ENCODE measurements at places on chromosomes 3 and 15.

DNA sequence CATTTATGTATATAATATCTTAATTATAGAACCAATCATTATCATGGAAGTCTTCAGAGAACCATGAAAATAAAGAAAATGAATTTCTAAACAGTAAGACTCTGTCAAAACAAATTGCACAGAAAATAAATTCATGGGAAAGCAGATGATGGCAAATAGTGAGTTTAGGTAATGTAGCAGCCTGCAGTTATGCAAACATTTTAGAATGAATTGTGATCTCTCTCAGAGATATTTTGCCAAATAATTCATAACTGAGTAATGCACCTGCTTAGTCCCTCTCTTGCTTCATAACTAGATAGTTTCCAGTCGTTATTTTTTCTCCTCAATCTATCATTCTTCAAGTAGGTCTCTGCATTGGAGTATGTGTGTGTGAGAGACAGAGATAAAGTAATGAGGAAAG, 492.7 kb upstream of the THBS1 start:
- DNase-seq = no peak

GRCh38 chr3:26628915-26629314, 6.3 kb downstream of the LRRC3B start:
- no peak for DNase-seq

DNA sequence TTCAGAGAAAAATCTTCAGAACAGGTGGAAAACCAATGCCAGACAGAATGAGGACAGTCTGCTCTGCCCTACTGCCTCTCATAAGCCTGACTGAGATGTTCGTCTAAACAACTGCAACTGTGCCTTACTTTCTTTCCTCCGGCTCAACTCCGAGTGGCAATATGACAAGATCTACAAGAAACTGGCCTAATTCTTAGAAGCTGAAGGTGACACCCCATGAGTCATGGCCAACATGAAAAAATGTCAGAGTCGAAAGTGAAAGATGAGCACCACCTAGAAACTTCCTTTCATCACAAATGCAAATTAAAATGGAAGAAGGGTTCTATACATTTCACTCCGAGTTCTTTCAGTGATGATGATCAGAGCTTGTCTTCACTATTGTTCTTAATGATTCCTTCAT, 12.9 kb downstream of the PCYT1A start:
- DNase-seq = peak; percentile 34

- no peak for DNase-seq
Measured at GRCh38 chr3:140443073-140443472, 234.8 kb upstream of the TRIM42 start.

DNA sequence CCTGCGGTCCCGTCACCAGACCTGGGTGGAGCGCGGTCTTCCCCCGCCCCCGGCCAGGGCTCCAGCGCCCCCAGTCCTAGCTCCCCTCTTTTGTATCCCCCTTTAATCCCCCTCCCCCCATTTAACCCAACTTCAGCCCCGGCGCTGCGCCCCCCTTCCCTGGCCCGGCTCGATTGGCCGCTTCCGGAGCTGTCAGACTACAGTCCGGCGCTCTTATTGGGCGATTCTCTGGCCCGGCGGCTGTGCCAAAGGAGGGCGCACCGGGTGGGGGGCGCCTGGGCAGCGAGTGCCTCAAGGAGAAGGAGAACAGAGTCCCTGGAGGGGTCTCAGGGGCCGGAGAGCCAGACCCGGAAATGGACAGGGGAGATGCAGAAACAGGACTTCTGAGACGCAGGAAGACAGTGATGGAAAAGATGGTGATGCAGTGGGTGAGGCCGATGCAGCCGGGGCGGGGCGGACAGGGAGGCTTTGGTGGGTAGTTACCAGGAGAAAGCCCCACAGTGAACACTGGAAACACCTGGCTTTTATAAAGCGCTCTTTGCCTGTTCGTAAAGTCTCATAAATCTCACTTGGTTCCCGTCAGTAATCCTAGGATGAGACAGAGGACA, 1.2 kb upstream of the ADCY5 start:
- no peak for DNase-seq

DNA sequence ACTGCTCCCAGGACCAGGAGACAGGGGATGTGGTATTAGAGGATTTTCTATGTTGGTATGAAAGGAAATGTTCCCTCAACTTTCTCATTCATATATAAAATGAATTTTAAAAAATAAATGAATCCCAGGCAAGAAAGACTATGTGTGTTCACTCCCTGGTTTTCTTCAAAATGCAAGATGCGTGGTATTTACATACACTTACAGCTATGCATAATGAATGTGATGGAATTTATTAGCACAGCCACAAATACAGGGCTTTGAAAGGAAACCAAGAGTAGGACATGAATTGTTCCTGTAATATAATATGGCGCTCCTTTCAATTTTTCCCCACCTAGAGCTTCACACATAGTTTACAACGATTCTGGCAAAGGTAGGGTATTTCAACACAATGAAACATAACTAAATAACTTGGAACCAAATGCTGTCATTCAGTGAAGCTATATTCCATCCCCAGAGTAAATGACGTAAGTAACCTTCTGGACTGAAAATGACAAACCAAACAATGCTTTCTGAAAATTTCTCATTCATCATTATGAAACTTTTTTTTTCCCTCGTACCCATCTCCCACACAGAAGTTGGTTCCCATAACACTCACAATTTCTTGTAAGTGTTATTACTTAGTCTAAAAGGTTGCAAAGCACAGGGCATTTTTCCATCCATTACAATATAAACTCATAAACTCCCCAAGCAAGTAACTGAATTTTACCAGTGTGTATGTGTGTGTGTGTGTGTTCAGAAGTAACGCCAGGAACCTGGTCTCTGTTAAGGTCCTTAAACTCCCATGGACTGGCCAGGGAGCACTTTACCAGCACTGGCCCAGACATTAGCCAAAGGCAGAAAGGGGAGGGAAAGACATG, 41.8 kb downstream of the CBLB start:
- no peak for DNase-seq

DNA sequence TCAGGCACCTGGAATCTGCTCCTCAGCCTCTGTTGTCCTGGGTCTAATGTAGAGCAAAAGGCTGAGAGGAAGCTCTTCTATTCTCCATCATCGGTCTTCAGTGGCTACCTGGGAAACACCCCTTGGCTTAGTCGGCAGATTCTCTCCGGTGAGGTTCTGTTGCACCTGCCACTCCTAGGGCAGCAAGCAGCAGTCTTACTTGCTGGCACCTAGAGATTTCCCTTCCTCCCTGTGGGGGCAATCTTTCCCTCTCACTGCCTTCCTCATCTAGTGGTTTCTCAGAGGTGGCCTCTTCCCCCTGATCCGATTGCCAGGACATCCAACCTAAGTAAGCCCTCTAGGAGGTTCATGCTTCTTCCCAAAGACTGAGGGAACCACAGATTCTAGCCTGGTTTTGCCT, 60.8 kb downstream of the PLS1 start:
- no peak for DNase-seq

GRCh38 chr15:73839699-73840377, 33.5 kb upstream of the TBC1D21 start:
- DNase-seq = no peak

- no peak for DNase-seq
Measured at GRCh38 chr3:123151251-123151705, 50.5 kb upstream of the SEC22A start.

DNA sequence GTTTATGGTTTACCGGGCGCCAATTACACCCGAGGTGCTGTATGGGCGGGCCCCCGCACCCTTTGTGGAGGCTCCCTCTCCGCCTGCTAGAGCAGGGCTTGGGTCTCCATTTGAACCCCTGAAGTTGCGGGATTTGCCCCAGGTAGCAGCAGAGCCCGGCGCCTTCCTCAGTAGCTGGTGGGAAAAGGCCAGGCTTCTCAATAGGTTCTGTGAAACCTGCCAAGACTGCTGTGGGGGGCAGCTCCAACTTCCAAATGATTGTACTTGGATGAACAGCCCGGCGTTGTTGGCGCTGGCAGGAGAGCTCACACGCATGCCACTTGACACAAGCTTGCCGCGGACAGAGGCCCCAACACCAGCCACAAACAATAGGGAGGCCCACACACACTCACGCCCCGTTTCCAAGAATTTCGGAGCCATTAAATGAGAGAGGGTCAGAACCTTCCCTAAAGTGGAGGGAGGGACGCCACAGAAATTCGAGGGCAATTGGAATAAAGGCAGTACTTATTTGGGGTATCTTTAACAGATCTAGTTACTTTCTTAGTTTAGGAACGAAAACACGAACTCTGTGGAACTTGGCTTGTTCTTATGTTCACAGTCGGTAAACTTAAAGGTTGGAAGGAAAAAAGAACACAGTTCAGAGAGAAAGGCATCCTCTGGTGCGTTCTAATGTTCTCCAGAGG, 1.4 kb downstream of the EPHB3 start:
- no peak for DNase-seq

- no peak for DNase-seq
Measured at GRCh38 chr3:53216723-53217122, 39.1 kb downstream of the TKT start.

GRCh38 chr3:168645180-168645579, 549.5 kb upstream of the GOLIM4 start:
- no peak for DNase-seq

GRCh38 chr3:12986986-12987385, 86.2 kb downstream of the IQSEC1 start:
- DNase-seq = no peak

GRCh38 chr3:177827511-177828207, 630.4 kb upstream of the TBL1XR1 start:
- DNase-seq = no peak

GRCh38 chr15:78912316-78912715, 32.5 kb downstream of the CTSH start:
- DNase-seq = no peak

GRCh38 chr15:31511707-31512310, 185.2 kb downstream of the KLF13 start:
- DNase-seq = no peak

DNA sequence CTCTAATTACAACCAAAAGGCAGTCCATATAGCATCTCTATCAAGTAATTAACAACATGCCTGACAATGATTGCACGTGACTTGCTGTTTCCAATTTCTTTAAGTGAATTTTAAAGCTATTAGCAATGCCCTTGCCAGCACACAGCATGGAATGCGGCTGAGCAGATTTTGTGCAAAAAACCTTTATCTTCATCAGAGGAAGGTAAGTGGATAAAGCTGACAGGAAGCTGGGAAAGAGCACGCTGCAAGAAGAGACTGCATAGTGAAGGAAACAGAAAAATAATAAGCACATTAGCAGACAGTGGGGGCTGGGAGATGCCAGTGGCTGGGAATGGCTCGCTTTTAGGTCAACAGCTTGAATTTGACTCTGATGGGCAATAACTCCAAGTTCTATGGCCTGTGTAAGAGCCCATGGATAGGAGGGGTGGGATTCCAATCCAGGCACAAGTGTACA, 138.8 kb downstream of the PDZRN3 start:
- no peak for DNase-seq

- no peak for DNase-seq
Measured at GRCh38 chr15:86690566-86690965, 610.9 kb downstream of the AGBL1 start.

DNA sequence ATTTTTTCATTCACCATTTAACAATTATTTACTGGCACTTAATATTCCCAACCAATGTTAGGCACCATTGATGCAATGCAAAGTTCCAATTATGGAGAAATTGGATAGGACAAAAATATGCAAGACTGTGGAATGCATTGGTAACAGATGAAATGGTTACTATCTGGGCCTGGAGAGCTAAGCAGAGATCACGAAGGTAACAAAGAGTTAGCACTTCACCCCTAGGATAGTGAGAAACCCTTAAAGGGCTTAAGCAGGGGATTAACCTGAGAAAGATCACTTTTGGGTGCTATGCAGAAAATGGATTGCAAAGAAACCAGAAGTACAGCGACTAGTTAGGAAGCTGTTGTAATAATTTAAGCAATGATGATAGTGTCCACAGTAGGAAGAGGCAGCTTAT, 129.6 kb upstream of the GPR149 start:
- no peak for DNase-seq

DNA sequence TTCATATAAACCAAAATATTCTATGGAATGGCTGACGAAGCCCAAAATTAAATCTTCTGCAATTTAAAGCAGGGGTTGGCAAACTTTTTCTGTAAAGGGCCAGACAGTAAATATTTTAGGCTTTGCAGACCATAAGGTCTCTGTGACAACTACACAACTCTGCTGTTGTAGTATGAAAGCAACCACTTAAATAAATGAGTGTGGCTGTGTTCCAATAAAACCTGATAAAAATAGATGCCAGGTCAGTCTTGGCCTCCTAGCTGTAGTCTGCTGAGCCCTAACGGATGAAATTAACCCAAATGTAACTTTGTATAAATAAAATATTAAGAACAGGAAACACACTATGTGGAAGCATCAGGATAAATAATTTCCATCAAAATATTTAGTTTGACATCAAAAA, 104.2 kb downstream of the FBXL22 start:
- no peak for DNase-seq

DNA sequence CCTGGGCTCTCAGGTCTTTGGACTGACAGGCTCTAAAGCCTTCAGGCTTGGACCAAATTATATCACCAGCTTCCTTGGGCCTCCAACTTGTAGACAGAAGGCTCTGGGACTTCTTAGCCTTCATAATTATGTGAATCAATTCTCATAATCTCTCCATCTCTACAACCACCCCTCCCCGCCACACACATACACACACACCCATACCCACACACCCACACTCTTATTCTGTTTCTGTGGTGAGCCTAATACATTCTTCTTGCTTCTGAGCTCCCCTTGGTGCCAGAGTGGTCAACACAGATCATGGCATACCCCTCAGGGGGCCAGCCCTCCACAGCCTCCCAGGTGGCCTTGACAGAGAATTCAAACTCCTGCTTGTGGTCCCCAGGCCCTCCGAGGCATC, 5.6 kb upstream of the NUP210 start:
- DNase-seq = no peak

GRCh38 chr3:61875976-61876671, 314.8 kb downstream of the PTPRG start:
- DNase-seq = no peak

DNA sequence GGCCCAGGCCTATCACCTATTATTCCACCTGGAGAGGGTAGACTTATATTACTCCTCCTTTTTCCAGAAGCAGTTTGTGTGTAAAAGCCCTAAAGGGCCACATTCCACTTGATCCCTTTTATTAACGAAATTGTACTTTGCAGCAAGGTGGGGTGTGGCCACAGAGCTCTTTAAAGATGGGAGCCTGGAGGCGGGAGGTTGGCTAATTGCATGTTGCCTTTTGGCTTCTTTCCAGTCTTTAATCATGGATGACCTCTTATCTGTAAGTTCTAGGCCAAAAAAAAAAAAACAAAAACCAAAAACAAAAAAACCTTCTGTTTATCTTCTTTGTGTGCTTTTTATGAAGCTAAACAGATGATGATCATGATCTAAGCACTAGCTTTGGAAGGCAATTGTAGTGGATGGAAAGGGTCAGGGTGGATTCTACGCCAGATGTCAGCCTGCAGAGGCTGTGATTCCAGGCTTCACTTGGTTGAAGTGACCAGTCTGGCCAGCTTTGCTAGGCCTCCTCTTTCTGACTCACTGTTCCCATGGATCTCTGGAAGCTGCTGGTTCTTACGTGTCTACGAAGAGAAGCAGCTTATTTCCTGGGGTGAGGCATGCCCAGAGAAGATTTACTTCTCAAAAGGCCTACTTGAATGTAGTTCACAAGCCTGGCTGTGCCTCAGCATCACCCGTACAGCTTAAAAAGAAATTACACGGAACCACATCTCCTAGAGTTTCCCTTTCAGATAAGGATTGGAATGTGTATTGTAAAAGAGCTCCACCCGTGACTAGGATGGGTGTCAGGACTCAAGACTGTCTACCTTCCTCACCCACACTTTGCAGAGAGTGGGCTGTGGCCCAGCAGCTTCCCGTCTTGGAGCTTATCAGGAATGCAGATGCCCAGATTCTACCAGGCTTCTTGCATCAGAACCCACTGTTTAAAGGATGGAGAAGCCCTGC, 330.9 kb upstream of the C2CD4B start:
- DNase-seq = no peak

All from stimulated activated CD4-positive, alpha-beta T cell treated with anti-CD3 and anti-CD28 coated beads, Interleukin-12 subunit alpha, Interleukin-12 subunit beta, amount 100 ng/mL, for 24 hours (primary cell).